PC-9 (cell line): ENCODE measurements at places on chromosomes 6 and 20. TPM values are rescaled to one million over a fixed set of nuclear protein-coding genes. Genes with fewer than 3 reads are reported as not detected.
A peak's percentile ranks its signal among the peaks of the same experiment; 100 is the strongest.

The OOEP gene
- 10.9 and 12.2 TPM in 2 replicates for total RNA-seq

The C6orf163 gene
- 1.5 and 2.0 TPM in 2 replicates for total RNA-seq

The CLVS2 gene
- total RNA-seq, result not detected in 2 replicates

GRCh38 chr20:2559651-2560050 is 23.3 kb downstream of the TMC2 start:
- DNase-seq, result no peak

DNA sequence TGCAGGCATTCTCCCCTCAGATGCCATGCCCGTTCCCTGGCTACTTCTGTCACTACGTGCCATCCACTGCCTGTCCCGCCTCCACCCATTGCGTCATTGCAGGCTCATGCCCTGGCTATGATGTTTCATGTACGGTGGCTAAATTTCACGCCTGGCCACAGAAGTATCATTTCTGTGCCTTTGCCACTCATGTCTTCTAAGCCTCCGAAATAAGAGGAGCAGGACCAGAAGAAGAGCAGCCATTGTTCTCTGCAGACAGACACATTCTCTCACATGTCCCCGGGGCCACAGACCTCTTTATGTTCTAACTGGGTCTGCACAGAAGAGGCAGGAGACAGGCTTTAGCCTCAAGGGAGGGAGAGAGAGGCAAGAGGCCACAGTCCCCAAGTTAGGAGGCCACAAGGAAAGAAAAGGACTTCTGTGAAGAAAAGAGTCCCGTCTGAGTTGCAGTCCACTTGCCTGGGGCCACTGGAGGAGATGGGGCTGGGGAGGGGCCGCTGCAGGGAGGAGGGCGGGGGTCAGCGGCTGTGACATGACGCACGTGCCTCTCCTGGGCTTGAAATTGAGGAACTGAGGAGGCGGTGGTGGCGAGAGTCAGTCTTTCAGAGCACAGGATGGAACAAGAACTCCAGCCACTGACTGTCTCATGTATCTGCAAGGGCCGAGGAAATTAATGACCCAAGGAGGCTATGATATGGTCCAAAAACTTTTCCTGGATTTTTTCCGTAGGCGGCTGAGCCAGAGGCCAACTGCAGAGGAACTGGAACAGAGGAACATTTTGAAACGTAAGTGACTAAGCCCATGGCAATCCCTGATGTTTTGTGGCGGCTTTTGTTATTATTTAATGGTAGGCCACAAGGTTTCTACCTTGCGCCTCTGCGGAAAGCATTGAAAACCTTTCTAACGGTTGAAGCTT is 55.9 kb downstream of the TBC1D7 start:
- no peak for DNase-seq

GRCh38 chr20:11266571-11266970 is 592.8 kb upstream of the JAG1 start:
- DNase-seq, result peak; percentile 36

The FRK gene
- 14.4 and 17.2 TPM in 2 replicates for total RNA-seq

The IYD gene
- total RNA-seq, result not detected in 2 replicates

The PIM1 gene
- total RNA-seq, result 51.0 and 60.3 TPM in 2 replicates
